ENCODE measurements at places on chromosomes 7 and 10. TPM values are rescaled to one million over a fixed set of nuclear protein-coding genes. Genes with fewer than 3 reads are reported as not detected.
A peak's percentile ranks its signal among the peaks of the same experiment; 100 is the strongest.

GRCh38 chr7:121302214-121302745 lies 26.5 kb upstream of the WNT16 start:
- no peak for DNase-seq

GRCh38 chr7:42876182-42877068 lies 35.4 kb downstream of the C7orf25 start:
- peak; percentile 66 for DNase-seq

- no peak for DNase-seq
Measured at GRCh38 chr10:113897693-113898618, 43.5 kb downstream of the NHLRC2 start.

GRCh38 chr10:33676606-33677339 lies 342.3 kb upstream of the NRP1 start:
- DNase-seq, result no peak

DNA sequence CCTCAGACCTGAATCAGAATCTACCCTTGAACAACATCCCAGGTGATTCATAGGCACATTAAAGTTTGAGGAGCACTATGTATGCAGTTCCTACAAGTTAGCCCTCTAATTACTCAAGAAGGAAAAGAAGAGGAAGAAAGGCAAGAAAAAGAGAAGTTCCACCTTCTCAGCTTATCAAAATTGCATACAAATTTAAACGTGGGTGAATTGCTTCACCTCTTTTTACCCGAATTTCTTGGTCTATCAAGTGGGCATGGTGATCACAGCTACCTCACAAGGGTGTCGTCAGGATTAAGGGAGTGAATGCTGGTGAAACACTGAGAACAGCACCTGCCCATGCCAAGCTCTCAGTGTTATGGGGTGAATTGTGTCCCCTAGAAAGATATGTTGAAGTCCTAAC lies 43.8 kb upstream of the PAPSS2 start:
- DNase-seq, result no peak

GRCh38 chr7:157475601-157476000 lies 138.8 kb downstream of the DNAJB6 start:
- no peak for DNase-seq

Gene PON1
- not detected for total RNA-seq

Gene TEX36
- total RNA-seq, result not detected

DNA sequence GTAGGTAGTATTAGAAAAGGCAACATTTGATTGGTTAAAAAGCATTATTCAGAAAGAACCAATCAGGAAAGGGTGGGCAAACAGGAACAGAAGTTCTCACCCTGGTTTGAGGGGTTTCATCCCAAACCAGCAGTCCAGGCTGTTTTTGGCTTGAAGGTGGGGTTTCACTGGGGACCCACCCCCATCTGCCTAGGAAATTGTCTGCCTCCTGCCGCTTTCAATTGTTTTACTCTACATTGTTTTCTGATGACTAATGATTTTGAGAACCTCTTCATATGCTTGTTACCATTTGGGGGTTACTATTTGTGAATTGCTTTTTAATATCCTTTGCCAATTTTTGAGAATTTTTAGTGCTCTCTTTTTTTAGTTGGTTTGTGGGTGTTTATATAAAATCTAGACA lies 3.3 kb upstream of the PCBD1 start:
- no peak for DNase-seq

Gene SNCG
- 11.5 TPM for total RNA-seq

Gene TBXAS1
- total RNA-seq, result 10.1 TPM

GRCh38 chr10:123187781-123188180 lies 33.6 kb downstream of the BUB3 start:
- no peak for DNase-seq

GRCh38 chr7:130521258-130521951 lies 29.5 kb downstream of the MEST start:
- no peak for DNase-seq

- peak; percentile 3 for DNase-seq
Measured at GRCh38 chr7:52009181-52009580, 692.6 kb upstream of the COBL start.

- DNase-seq, result no peak
Measured at GRCh38 chr10:132714096-132714985, 71.6 kb downstream of the NKX6-2 start.

GRCh38 chr7:22549667-22550513 lies 49.9 kb upstream of the STEAP1B start:
- peak; percentile 65 for DNase-seq

DNA sequence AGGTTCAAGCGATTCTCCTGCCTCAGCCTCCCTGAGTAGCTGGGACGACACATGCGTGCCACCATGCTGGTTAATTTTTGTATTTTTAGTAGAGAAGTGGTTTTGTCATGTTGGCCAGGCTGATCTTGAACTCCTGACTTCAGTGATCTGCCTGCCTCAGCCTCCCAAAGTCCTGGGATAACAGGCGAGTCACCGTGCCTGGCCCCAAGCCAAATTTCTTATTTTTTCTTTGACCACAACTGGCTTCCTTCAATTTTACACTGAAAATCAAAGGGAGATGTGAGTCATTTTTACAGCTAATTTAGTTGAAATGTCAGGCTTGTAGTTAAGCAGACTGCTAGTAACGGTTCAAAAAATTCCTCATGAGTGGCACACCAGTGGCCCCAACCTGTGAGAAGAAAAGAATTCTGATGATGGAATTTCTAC lies 7.8 kb downstream of the RNF216 start:
- peak; percentile 10 for DNase-seq

GRCh38 chr10:62185919-62186692 lies 82.5 kb downstream of the RTKN2 start:
- DNase-seq, result no peak

Gene NME8
- 2.6 TPM for total RNA-seq

- DNase-seq, result no peak
Measured at GRCh38 chr7:142371586-142372377, 113.9 kb upstream of the PRSS58 start.

Gene CALML3
- total RNA-seq, result not detected

GRCh38 chr7:89145801-89146200 lies 350.3 kb upstream of the TEX47 start:
- no peak for DNase-seq

GRCh38 chr7:100962537-100962936 lies 6.8 kb upstream of the MUC12 start:
- no peak for DNase-seq

DNA sequence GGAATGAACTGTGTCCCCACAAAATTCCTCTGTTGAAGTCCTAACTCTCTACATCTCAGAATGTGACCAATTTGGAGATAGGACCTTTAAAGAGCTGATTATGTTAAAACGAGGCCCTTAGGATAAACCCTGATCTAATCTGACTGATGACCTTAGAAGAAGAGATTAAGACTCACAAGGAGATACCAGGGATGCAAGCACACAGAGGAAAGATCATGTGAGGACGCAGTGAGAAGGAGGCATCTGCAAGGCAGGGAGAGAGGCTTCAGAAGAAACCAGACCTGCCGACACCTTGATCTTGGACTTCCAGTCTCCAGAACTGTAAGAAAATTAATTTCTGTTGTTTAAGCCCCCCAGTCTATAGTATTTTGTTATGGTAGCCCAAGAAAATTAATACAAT lies 94.9 kb upstream of the ZNF800 start:
- DNase-seq, result no peak
